ENCODE measurements at places on chromosomes 5 and 9.
A peak's percentile ranks its signal among the peaks of the same experiment; 100 is the strongest.

GRCh38 chr5:175710326-175710725 is 52.5 kb downstream of the HRH2 start:
- no peak for DNase-seq

DNA sequence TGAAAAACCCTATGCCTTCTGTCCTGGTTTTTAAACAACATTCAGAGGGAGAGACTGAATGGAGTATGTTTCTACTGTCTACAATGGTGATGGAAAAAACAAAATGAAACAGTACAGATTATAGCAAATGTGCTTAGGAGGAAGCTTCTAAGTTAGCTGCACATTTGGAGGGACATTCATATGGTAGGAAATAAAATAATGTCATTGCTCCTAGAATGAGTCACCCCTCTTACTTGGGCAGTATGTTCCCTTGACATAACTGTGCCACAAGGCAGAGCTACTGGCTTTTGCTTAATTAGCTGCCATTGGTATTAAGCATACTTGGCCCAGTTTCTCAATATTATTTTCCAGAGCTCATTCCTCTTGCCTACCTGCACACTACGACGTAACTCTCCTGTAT is 128.9 kb downstream of the GDNF start:
- no peak for DNase-seq

DNA sequence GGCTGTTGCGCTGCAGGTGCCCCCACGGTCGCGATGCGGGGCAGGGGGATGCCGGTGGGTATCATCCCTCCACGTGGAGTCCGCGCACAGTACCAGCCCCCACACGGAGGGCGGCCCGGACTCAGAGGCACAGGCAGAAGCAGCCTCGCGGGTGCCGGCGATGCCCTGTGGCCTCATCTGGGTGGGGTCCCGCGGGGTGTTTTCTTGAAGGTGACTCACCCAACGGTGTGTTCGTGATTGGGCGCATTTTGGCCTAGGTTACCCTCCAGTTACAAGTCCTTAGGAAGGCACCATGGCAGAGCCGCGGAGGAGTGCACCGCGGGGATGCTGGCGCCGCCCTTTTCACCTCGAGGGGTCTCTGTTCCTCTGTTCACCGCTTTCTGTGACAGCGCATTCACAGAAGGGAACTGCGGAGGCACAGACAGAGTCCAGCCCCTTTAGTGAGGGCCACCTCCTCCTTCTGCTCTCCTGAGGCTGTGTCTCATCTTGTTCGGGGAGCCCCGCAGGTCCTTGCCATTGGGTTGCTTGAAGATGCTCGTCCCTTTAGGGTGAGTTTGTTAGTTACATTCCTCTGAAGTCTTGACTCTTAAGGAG is 21.6 kb upstream of the EXOC3 start:
- no peak for DNase-seq

- no peak for DNase-seq
Observed at GRCh38 chr9:128920381-128921058, at the start of gene PHYHD1. TSS of gene PHYHD1 (plus strand) at chr9:128920982. CDS start at chr9:128922324, 1,342 bp downstream.

DNA sequence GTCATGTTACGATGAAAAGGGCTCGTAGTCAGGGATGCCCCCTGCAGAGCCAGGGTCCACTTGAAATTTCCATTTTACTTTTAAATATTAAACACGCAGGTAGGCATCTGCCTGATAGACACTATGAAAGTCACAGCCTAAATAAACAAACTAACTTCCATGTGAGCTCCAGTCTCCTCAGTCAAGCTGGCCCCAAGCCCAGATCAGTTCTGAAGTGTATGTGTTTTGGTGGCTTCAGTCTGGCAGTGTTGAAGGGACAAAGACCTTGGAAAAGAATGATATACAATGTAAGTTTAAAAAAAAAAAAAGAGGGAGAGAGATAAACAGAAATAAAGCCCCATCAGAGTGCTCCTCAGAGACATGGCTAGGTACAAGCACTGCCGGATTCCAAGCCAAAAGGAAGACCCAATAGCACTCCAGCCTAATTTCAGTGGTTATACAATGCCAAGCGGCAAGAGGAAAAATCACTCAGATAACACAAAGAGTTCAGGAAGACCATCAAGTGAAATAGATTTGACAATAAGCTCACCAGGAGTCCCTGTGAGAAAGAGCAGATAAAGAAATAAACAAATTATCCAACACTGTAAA is 181.0 kb downstream of the BNC2 start:
- DNase-seq = no peak

- no peak for DNase-seq
Observed at GRCh38 chr9:4167079-4167671, 132.7 kb downstream of the GLIS3 start.

- peak; percentile 90 for DNase-seq
Observed at GRCh38 chr5:157273131-157273556, 7.2 kb downstream of the CYFIP2 start.

DNA sequence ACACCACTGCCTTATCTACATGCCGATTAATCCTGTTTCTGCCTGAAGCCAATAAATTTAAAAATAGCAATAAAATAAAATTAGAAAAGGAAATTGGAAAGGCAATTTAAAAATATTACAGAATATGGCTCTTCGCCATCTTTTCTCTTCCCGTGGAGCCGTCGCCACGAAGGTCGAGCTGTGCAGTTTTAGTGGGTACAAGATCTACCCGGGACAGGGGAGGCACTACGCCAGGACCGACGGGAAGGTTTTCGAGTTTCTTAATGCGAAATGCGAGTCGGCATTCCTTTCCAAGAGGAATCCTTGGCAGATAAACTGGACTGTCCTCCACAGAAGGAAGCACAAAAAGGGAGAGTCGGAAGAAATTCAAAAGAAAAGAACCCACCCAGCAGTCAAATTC is 41.7 kb upstream of the SMC5 start:
- no peak for DNase-seq

- no peak for DNase-seq
Observed at GRCh38 chr5:96843140-96843539, 33.2 kb upstream of the ERAP2 start.

- no peak for DNase-seq
Observed at GRCh38 chr5:180816608-180817534, 14.3 kb upstream of the MGAT1 start.

GRCh38 chr9:125922854-125923253 is 175.7 kb downstream of the PBX3 start:
- no peak for DNase-seq

DNA sequence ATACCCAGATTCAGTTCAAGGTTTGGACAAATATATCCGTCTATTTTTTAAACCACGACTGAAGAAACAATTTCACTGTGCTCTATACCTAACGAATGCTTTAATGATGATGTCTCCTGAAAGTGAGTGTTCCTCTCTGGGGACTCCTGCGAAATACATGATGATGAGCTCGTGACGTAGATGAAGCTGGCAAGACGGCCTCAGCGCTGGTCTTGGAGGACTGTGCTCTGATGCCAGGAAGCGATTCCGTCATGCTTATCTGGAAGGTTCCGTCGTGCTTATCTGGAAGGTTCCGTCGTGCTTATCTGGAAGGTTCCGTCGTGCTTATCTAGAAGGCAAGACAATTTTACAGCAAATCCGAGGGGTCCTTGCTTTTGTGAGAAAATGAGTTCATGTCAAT is 250.8 kb upstream of the IRX2 start:
- DNase-seq = no peak

GRCh38 chr9:94720846-94721549 is 5.5 kb upstream of the AOPEP start:
- DNase-seq = no peak

DNA sequence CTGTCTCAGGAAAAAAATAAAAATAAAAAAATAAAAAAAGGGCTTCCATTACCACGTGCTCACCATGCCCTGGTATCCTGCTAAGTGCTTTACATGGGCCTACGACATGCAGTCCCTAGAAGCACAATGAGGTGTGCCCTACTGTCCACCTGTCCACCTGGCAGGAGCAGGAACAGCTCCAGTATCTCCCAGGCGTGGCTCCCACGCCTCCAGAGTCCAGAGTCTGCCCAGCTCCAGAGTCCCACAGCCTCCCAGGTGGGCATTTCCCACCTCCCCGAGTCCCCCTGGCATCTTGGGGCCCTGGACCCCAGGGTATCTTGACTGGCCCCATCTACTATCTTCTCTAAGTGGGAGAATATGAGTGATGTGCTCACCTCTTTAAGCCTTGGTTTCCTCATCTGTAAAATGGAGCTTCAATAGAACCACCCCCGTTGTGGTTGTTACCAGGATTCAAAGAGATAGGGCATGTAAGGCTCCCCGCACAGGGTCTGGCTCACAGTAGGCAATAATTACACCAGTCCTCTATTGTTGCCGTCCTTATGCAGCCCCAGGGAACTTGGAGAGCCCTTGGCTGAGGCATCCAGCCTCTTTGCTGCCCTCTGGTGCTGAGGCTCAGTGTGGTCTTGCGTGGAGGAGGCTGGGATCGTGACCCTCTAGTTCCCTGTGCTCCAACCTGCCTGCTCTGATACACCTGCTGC is 8.9 kb downstream of the CXCL14 start:
- no peak for DNase-seq

GRCh38 chr5:150491876-150492275 is 16.1 kb upstream of the NDST1 start:
- no peak for DNase-seq

DNA sequence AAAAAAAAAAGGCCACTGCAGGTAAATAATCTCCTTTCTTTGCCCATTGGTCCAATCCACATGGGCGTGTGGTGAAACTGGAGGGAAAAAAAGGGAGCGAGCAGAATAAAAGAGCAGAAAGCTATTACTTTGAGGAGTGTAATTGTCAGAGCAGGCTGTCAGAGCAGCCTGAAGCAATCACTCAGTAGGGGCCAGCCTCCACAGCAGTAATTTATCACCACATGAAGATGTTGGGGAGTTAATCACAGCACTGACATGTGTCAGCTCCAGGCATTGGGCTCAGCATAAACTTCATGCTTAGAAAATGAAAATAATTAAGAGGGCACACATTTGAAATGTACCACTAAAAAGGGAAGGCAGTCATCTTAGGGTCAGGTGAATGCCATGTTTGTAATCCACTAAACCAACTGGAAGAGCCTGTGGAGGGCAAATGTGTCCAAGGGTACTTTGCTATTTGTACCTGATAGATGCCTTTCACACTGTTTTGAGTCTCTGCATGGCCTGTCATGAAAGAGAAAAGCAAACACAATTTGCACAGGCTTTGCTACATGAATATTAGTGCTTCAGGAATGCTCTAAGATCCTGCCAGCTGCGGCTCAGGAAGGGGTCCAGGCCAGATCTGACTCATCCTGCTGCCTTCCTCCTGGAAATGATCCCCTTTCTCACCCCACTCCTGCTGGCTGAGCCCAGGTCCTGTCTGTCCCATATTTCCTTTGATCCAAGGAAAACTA is 2.9 kb upstream of the PTGER4 start:
- no peak for DNase-seq

DNA sequence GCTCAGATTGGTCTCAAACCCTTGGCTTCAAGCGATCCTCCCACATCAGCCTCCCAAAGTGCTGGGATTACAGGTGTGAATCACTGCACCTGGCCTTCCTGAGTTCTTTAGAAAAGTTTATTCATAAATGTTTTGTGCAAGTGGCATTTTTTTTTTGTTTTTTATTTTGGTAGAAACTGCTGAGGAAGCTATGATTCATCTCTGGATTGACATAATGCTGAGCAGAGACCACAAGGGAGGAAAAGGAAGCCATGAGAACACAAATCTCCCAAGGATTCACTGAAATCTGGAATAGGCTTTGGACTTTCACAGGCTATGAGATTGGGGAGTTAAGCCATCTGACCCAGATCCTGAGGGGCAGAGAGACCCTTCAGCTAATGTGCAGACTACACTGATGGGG is 3.4 kb upstream of the SLC46A2 start:
- peak; percentile 36 for DNase-seq

GRCh38 chr9:101601904-101602765 is 7.4 kb upstream of the PPP3R2 start:
- no peak for DNase-seq

DNA sequence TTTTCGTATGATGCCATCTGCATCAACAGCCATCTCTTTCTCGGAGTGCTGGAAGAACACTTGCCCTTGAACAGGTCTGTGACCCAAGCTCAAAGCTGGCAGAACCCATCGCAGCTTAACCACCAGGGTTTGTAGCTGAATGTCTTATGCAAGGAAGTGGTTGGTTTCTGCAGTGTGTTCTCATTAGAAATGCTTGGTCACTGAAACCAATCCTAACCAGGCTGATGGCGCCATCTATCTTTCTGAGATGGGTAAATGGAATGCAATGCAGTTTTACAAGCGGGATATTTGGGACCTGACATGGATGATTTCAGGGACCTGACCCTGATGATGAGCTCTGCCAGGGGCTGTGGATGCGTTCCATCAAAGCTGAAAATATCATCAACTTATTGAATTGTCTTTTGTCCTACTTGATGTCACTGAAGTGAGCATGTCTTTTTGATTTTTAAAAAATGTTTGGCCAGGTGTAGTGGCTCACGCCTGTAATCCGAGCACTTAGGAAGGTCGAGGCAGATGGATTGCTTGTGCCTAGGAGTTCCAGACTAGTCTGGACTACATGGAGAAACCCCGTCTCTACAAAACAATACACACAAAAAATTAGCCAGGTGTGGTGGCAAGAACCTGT is 28.7 kb downstream of the DMRT3 start:
- DNase-seq = peak; percentile 60

DNA sequence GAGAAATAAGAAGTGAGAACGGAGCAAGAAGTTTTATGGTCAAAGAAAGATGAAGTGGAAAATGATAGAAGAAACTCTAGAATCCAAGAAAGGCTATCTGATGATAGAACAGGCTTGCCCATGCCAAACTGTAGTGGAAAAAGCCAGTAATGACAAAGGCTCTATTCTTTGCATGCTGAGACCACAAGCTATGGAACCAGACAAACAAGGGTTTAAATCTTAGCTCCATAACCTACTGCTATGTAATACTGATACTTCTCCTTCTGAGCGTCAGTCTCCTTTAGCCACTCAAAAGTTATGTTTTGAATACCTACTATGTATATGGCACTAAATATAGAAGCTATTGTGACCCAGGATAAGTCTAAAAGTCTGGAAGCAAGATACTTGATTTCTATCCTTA is 51.2 kb upstream of the TRIM32 start:
- DNase-seq = no peak

GRCh38 chr5:159206818-159207217 is 2.5 kb downstream of the RNF145 start:
- DNase-seq = no peak

DNA sequence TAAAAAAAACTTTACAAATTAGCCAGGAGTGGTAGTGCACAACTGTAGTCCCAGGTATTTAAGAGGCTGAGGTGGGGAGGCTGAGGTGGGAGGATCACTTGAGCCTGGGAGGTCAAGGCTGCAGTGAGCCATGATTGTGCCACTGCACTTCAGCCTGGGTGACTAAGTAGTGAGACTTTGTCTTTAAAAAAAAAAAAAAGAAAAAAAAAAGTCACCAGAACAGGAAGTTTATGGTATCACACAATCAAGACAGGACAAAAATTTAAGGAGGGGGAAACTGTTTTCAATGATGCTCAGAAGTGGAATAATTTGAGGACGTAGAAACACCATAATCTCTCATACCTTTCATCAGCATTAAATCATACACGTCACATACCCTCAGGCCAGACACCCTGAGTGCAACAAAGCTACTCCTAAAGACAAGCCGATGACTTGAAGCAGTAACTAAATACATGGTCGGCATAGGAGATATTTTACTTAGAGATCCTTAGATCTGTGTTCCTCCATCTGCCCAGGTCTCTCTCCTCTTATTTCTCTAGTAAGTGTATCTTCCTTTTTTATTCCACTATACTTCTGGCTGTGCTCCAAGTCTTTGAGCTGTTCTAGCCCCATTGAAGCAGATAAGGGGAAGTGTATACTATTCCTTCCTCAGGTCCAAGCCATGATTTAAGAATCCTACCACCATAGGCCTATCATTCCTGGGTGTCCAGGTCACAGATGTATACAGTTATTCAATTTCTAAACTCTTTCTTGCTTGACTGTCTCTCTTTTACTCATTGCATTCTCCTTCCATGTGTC is 91.3 kb upstream of the APC start:
- DNase-seq = no peak

GRCh38 chr9:68836788-68837187 is 131.7 kb downstream of the PIP5K1B start:
- no peak for DNase-seq

All from HL-60 (cell line).